ENCODE measurements at places on chromosomes 7 and 10.

DNA sequence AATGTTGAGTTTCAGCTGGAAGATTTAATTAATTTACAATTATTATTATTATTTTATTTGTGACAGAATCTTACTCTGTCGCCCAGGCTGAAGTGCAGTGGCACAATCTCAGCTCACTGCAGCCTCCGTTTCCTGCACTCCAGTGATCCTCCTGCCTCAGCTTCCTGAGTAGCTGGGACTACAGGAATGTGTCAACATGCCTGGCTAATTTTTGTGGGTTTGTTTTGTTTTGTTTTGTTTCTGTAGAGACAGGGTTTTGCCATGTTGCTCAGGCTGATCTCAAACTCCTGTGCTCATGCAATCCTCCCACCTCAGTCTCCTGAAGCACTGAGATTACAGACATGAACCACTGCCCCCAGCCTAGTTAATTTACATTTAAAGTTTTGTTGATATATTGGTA lies 93.8 kb upstream of the MEOX2 start:
- DNase-seq: no peak

DNA sequence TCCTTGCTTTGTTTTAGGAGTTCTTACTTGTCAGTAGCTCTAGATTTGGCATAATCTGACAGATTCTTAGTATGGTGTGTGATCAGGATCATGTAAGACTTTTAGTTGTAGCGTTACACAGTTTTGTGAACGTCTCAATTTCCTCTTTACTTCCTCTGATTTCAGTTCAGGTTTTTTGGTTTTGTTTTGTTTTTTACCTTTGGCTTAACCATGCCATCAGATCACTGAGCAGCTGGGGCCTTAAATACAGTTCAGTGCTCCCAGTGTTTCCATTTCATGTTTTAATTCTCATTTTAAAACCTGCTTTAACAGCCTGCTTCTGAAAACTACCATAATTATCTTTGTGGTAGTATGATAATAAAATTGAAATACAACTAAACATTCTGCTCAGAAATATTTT lies 27.2 kb upstream of the ARMS2 start:
- no peak for DNase-seq

DNA sequence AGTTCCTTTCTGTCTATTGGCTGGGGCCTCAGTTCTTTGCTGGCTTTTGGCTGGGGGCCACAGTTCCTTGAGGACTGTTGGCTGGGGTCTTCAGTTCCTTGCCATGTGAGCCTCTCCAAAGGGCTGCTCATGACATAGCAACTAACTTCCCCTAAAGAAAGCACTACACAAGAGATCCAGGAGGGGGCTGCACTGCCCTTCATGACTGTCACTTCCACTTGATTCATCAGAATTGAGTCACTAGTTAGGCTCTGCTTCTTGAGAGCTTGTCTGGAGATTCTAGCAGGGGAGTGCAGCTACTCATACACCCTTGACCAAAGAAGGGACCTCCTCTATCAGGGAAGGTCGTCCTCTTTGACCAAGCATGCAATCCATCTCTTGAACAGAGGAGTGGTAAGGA lies 38.0 kb upstream of the MKX start:
- DNase-seq: no peak

DNA sequence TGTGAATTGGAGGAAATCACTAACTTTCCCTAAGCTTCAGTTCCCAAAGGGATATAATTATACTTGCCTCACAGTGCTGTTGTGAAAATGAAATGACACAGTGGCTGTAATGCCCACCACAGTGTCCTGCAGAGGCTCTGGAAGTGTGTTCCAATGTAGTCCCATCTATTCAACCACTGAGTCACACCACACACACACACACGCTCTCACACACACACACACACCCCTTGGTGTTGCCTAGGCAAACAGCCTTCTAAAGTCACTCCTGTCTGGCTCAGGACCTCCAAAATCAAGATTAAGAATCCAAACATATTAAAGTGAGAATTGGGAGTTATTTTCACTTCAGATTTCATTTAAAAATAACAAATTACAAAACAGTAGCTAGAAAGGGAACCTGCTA lies 73.3 kb downstream of the NRCAM start:
- DNase-seq: no peak

DNA sequence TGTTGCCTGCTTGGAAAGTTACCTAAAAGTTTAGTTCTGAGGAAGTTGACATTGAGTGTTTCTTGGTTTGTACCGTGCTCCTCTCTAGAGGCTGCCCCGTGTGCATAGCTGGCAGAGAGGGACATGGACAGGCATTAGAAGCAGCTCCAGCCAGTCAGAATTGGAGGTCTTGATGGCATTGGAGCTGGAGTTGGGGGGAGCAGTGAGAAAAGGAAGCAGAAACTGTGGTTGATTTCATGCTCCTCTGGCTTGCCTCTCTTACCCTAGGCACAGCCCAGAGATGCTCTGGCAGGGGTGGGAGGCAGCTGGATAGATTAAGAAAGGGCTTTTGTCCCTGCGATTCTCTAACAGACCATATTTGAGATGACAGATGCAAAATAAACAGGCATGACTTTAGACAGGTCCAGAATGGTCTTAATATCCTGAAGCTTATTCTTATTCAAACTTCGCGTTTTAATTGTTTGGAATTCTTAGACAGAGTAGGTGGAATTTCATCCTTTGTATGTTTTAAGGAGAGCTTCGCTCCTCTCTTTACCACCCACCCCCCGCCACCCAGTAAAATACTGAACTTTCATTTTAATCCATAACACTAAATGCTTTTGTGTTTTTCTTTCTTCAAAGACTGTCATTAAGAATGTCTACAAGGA lies 73.5 kb upstream of the GLCCI1 start:
- no peak for DNase-seq

Data from stimulated activated CD8-positive, alpha-beta memory T cell treated with anti-CD3 and anti-CD28 coated beads, Interleukin-15, amount 100 ng/mL, for 48 hours (primary cell).